ENCODE measurements at places on chromosomes 3 and 15. TPM values are rescaled to one million over a fixed set of nuclear protein-coding genes. Genes with fewer than 3 reads are reported as not detected.

Gene SNRPN
- total RNA-seq: 41.7 TPM

Gene OR5H6
- total RNA-seq: not detected

Gene LTK
- total RNA-seq: 0.24 TPM

Gene ZNF280D
- 53.5 TPM for total RNA-seq

Gene LEKR1
- 1.4 TPM for total RNA-seq

Gene CADPS
- total RNA-seq: 1.6 TPM

Gene LMCD1
- total RNA-seq: 221 TPM

Gene MESP2
- 0.38 TPM for total RNA-seq

Gene HTR3E
- total RNA-seq: not detected

Gene SLC15A2
- 2.0 TPM for total RNA-seq

Gene COL6A5
- total RNA-seq: not detected

Gene GABRA5
- not detected for total RNA-seq

Gene SPINK8
- not detected for total RNA-seq

Gene ZNF774
- total RNA-seq: 3.5 TPM

Gene SI
- total RNA-seq: 0.14 TPM

Gene EPHB1
- total RNA-seq: 3.7 TPM

Gene TMEM43
- total RNA-seq: 115 TPM

Gene SKOR1
- 0.76 TPM for total RNA-seq

Gene GPR27
- 5.8 TPM for total RNA-seq

Gene LINGO1
- 2.2 TPM for total RNA-seq

Gene ZFAND6
- total RNA-seq: 62.9 TPM

Gene MEIS2
- 54.0 TPM for total RNA-seq

Gene AP3B2
- total RNA-seq: 1.4 TPM

Gene ECE2
- not detected for total RNA-seq

Gene SRGAP3
- total RNA-seq: 1.7 TPM

Gene MLF1
- total RNA-seq: 14.3 TPM

Gene ST3GAL6
- 7.5 TPM for total RNA-seq

Gene GABRB3
- total RNA-seq: 1.9 TPM

Gene NEO1
- total RNA-seq: 24.5 TPM

Gene SLC38A3
- total RNA-seq: 0.37 TPM

Gene SPATA12
- not detected for total RNA-seq

Measured in posterior vena cava (tissue), 2 donors.